Tibial nerve (tissue), 4 donors: ENCODE measurements at places on chromosomes 12 and 14. TPM values are rescaled to one million over a fixed set of nuclear protein-coding genes. Genes with fewer than 3 reads are reported as not detected.

Gene INHBC
- total RNA-seq = not detected

Gene RNASE3
- not detected for total RNA-seq

Gene RGS6
- 52.3 TPM for total RNA-seq

Gene DIO2
- total RNA-seq = 0.84 TPM

Gene ESPL1
- total RNA-seq = not detected

Gene RASSF9
- total RNA-seq = 2.4 TPM

Gene SRRM4
- not detected for total RNA-seq

- H3K36me3 ChIP-seq = no peaks in the 10 kb centered on the region
- DNase-seq = no peak
- H3K27me3 ChIP-seq = peaks cover 9% of the 10 kb centered on the region
- no peak overlapping the region for H3K4me3 ChIP-seq
- no peak overlapping the region for H3K27ac ChIP-seq
Measured at GRCh38 chr14:105529569-105530284, 3.3 kb downstream of the TMEM121 start.

- peak; percentile 71 for DNase-seq
- no peaks in the 10 kb centered on the region for H3K27me3 ChIP-seq
- H3K27ac ChIP-seq = peak overlapping the region; percentile 8
- no peak overlapping the region for H3K4me3 ChIP-seq
- H3K4me1 ChIP-seq = peaks cover 10% of the 10 kb centered on the region
Measured at GRCh38 chr12:52372216-52373154, 5.2 kb upstream of the KRT85 start.

DNA sequence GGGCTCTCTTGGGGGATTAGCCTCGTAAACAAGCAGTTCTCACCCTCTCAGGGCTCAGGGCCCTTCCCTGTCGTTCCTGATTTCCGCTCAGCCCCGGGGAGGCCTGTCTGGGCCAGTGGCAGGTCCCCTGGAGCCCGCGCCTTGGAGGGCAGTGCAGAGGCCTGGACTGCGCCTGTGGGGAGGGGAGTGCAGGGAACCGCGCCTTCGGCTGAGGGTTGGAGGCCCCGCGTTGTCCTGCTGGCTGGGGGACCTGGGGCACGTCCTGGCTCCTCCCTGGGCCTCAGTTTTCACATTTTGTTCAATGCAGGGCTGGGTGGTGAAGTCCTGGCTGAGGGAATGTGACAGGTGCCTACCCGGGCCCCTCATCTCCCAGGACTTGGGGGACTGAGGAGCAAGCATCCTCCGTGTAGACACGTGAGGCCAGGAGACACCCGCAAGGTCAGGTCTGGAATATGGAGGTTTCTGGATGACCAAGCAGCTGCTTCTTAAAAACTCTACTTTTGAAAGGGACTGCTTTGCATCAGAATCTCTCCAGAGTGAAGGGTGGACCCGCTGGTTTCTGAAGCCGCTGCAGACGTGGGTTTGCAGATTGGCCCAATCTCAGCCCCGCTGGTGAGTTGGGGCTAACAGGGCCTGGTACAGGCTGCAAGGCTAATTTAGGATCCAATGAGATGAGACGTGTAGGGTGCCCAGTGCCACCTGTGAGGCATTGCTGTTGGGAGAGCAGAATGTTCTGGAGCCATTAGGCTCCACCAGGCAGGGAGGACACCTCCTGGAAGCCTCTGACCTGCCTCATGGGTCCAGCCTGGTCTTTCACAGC lies 80.2 kb downstream of the KIF26A start:
- no peak overlapping the region for H3K4me3 ChIP-seq
- H3K36me3 ChIP-seq = no peaks in the 10 kb centered on the region
- no peak overlapping the region for H3K27ac ChIP-seq
- H3K27me3 ChIP-seq = no peaks in the 10 kb centered on the region
- no peak for DNase-seq

- no peaks in the 10 kb centered on the region for H3K36me3 ChIP-seq
- H3K27ac ChIP-seq = no peak overlapping the region
- H3K4me1 ChIP-seq = peaks cover 5% of the 10 kb centered on the region
- DNase-seq = peak; percentile 45
- no peaks in the 10 kb centered on the region for H3K27me3 ChIP-seq
Measured at GRCh38 chr12:70948976-70949336, 28.4 kb upstream of the PTPRR start.

- H3K36me3 ChIP-seq = peaks cover 9% of the 10 kb centered on the region
- H3K4me3 ChIP-seq = no peak overlapping the region
- H3K27ac ChIP-seq = no peak overlapping the region
- no peaks in the 10 kb centered on the region for H3K4me1 ChIP-seq
Measured at GRCh38 chr14:100173353-100173752, 13.9 kb upstream of the DEGS2 start.

GRCh38 chr14:50784683-50785456 lies 46.1 kb downstream of the NIN start:
- H3K27ac ChIP-seq = peak overlapping the region; percentile 4
- H3K27me3 ChIP-seq = no peaks in the 10 kb centered on the region
- H3K4me1 ChIP-seq = peaks cover 14% of the 10 kb centered on the region
- no peak for DNase-seq
- peaks cover 3% of the 10 kb centered on the region for H3K36me3 ChIP-seq

DNA sequence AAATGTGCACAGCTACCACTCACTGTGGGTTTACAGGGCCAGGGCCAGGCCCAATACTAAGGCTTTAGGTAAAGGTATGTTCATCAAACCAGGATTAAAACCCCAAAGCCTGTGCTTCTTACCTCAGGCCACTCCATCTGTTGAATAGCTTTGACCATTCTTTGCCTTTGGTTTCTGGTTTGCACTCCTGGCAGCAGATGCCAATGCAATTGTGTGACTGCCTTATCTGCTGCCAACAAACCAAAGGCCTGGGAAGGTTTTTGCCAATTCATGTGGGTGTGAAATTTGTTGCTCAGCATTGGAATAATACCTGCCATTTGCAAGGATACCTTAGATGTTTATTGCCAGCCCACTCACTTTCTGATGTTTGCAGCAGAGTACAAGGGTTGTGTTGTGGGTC lies 221.6 kb downstream of the C12orf75 start:
- H3K27ac ChIP-seq = no peak overlapping the region
- no peaks in the 10 kb centered on the region for H3K4me1 ChIP-seq
- H3K27me3 ChIP-seq = no peaks in the 10 kb centered on the region

- no peaks in the 10 kb centered on the region for H3K27me3 ChIP-seq
- no peaks in the 10 kb centered on the region for H3K36me3 ChIP-seq
- H3K27ac ChIP-seq = peak overlapping the region; percentile 25
- no peak for DNase-seq
Measured at GRCh38 chr14:68403191-68404145, 389.4 kb downstream of the ZFP36L1 start.

DNA sequence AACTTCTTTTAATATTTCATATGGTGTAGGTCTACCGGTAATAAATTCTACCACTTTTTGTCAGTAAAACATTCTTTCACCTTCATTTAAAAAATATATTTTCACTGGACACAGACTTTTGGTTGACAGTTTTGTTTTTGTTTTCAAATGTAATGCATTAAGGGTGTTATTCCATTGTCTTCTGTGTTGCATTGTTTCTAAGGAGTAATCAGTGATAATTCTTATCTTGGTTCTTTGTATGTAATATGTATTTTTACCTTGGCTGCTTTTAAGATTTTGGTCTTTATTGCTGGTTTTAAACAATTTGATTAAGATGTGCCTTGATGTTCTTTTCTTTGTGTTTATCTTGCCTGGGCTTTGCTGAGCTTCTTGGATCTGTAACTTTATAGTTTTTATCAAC lies 4.1 kb downstream of the MAP1LC3B2 start:
- DNase-seq = no peak
- peaks cover 6% of the 10 kb centered on the region for H3K4me1 ChIP-seq
- H3K4me3 ChIP-seq = no peak overlapping the region

GRCh38 chr14:91511043-91511383 lies 903 bp upstream of the PPP4R3A start:
- H3K4me3 ChIP-seq = peak overlapping the region; percentile 75
- H3K36me3 ChIP-seq = no peaks in the 10 kb centered on the region
- no peaks in the 10 kb centered on the region for H3K27me3 ChIP-seq
- H3K27ac ChIP-seq = peak overlapping the region; percentile 94
- DNase-seq = peak; percentile 25
- H3K4me1 ChIP-seq = peaks cover 12% of the 10 kb centered on the region

GRCh38 chr12:95424271-95424994 lies 49.5 kb upstream of the METAP2 start:
- H3K27ac ChIP-seq = no peak overlapping the region
- no peaks in the 10 kb centered on the region for H3K36me3 ChIP-seq
- DNase-seq = no peak
- H3K4me3 ChIP-seq = no peak overlapping the region

- DNase-seq = no peak
- no peak overlapping the region for H3K27ac ChIP-seq
- no peaks in the 10 kb centered on the region for H3K36me3 ChIP-seq
- H3K4me3 ChIP-seq = no peak overlapping the region
Measured at GRCh38 chr12:51832354-51833107, 16.0 kb downstream of the FIGNL2 start.

DNA sequence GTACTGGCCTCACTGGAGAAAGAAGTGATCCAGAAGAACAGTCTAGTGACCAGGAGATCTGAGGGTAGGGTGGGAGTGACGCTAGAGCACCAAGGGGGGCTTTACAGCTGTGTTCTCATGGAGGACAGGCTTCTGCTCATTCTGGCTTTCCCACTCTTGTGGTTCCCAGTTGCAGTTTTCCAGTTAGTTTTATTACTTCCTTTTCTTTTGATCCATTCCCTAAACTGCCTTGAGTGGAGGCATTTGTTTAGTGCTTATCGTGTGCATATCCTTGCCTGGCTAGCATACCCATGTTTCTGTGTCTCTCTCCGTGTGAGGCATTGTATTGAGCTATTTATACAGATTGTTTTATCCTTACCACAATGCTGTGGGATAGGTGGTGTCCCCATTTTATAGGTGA lies 4.0 kb downstream of the MLEC start:
- H3K4me1 ChIP-seq = no peaks in the 10 kb centered on the region
- no peak overlapping the region for H3K27ac ChIP-seq
- no peak for DNase-seq
- no peaks in the 10 kb centered on the region for H3K27me3 ChIP-seq

GRCh38 chr14:34368971-34369647 lies 92.9 kb downstream of the SPTSSA start:
- H3K4me1 ChIP-seq = no peaks in the 10 kb centered on the region
- no peak overlapping the region for H3K4me3 ChIP-seq
- no peak overlapping the region for H3K27ac ChIP-seq
- no peaks in the 10 kb centered on the region for H3K27me3 ChIP-seq

DNA sequence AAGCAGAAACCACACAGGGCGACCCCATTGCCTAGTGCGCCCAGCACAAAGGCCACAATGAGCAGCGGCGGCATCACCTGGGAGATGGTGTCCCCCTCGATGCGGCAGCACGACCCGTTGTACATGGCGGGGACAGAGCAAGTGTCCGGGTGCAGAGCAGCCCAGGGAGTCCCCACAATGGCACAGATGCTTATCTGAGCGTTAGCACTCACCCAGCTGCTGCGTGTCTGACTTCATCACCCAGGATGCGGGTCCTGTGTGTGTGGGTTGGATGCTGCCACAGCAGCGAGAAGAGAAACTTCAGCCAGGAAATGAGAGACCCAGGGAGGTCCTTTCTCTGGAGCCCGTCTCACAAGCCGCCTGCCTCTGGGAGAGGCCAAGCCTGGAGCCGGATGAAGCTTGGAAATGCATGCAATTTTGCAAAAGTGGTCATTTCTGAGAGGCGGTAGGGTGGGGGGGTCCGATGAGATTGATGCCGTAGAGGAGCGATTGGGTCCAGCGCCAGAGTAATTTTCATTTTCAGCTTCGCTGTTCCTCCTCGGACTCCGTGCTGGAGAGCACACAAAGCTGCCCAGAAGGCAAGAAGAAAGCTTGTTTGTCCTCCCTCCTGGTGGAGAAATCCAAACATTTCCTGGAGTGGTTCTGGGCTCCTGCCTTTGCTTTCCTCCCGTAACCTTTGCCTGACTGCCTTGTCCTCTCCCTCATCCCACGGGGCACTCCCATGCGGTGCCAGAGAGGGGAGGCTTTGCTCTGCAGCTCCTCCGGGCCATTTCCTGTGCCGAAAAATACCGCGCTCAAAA lies at the start of gene HCAR1:
Gene HCAR1 (minus strand): TSS at position 630 of the 800 bp plus-strand sequence. CDS start 505 bp downstream, at position 125.
- H3K4me1 ChIP-seq = peaks cover 8% of the 10 kb centered on the region
- H3K27ac ChIP-seq = peak within 1 kb of the TSS; percentile 64
- H3K36me3 ChIP-seq = no peaks in the 10 kb centered on the region
- H3K27me3 ChIP-seq = no peaks in the 10 kb centered on the region
- H3K4me3 ChIP-seq = peak within 1 kb of the TSS; percentile 4
- no peak for DNase-seq

DNA sequence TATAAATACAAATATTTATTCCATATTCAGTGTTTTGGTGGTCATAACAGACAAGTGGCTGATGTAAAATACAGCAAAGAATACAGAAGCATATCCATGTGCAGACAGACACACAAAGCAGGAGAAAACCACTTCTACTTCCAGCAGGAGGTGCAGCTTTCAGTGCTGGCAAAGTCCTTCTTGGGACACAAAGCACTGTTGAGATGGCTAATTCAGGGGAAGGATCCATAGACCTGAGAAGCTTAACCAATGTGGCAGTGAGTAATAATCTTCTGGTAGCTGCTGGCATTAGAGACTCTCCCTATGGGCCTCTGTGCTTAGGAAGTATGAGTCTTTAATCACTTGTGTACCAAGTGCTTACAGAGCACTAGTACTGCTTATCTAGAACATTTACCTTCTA lies 26.8 kb downstream of the AMN1 start:
- DNase-seq = no peak
- H3K4me3 ChIP-seq = no peak overlapping the region
- no peaks in the 10 kb centered on the region for H3K4me1 ChIP-seq
- H3K27ac ChIP-seq = no peak overlapping the region
